Caki2 (cell line): ENCODE measurements at places on chromosomes 12 and 14. TPM values are rescaled to one million over a fixed set of nuclear protein-coding genes. Genes with fewer than 3 reads are reported as not detected.

HDAC7 gene
- total RNA-seq: 10.9 and 12.4 TPM in 2 replicates

EIF2S3B gene
- 0.12 and 0.14 TPM in 2 replicates for total RNA-seq

- no peak for DNase-seq
Observed at GRCh38 chr14:21072781-21073339, 2.8 kb downstream of the ARHGEF40 start.

ACTR10 gene
- total RNA-seq: 61.0 and 133 TPM in 2 replicates

OLR1 gene
- not detected in 2 replicates for total RNA-seq

DNA sequence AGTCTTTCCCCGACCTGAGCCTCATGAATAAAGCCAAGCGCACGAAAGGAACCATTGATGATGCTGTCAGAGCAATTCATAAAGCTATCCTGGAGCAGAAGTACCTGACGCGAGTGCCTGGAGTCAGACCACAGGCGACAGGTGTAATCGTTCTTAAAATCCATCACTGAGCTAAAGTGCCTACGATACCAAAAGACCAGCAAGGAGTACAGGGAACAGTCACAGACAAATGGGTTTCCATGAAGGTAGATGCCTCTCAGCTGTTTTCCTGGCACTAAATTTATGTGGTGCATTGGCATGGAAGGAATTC lies 1.4 kb upstream of the PCED1B start:
- peak; percentile 53 for DNase-seq

TSPAN9 gene
- total RNA-seq: 6.9 and 11.0 TPM in 2 replicates
